ENCODE measurements at places on chromosomes 7 and 10.

GRCh38 chr10:30396698-30397097 lies 37.3 kb upstream of the MAP3K8 start:
- H3K4me3 ChIP-seq = no peak overlapping the region
- peaks cover 12% of the 10 kb centered on the region for H3K4me1 ChIP-seq
- DNase-seq = no peak
- no peak overlapping the region for H3K27ac ChIP-seq

- no peaks in the 10 kb centered on the region for H3K27me3 ChIP-seq
- no peaks in the 10 kb centered on the region for H3K36me3 ChIP-seq
- no peak overlapping the region for H3K4me3 ChIP-seq
- H3K27ac ChIP-seq = no peak overlapping the region
- DNase-seq = no peak
These were observed 263.4 kb downstream of the CDC14C start for GRCh38 chr7:49187543-49188268.

- H3K4me1 ChIP-seq = no peaks in the 10 kb centered on the region
- no peak for DNase-seq
- H3K36me3 ChIP-seq = no peaks in the 10 kb centered on the region
- H3K27me3 ChIP-seq = no peaks in the 10 kb centered on the region
These were observed 1040.2 kb upstream of the SORCS1 start for GRCh38 chr10:108204528-108205305.

DNA sequence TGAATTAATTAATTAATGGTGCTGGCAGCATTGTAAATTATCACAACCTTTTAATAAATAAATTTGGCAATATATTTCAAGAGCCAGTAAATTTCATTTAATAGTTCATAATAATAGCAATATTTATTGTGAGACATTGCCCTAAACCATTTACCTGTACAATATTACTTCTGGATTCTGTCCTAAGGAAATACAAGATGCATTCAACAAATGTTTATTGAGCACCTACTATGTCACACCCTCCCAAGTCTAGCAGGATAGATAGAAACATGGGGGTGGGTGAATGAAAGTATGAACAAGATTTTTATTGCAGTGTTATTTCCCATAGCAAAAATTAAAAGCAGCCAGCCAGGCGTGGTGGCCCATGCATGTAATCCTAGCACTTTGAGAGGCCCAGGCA lies 4.4 kb upstream of the HERC4 start:
- no peak overlapping the region for H3K4me3 ChIP-seq
- H3K27me3 ChIP-seq = no peaks in the 10 kb centered on the region
- no peak overlapping the region for H3K27ac ChIP-seq
- H3K4me1 ChIP-seq = no peaks in the 10 kb centered on the region
- no peak for DNase-seq

GRCh38 chr7:158102897-158103296 lies 484.7 kb downstream of the PTPRN2 start:
- H3K36me3 ChIP-seq = no peaks in the 10 kb centered on the region
- H3K27ac ChIP-seq = no peak overlapping the region
- no peak for DNase-seq
- no peak overlapping the region for H3K4me3 ChIP-seq

DNA sequence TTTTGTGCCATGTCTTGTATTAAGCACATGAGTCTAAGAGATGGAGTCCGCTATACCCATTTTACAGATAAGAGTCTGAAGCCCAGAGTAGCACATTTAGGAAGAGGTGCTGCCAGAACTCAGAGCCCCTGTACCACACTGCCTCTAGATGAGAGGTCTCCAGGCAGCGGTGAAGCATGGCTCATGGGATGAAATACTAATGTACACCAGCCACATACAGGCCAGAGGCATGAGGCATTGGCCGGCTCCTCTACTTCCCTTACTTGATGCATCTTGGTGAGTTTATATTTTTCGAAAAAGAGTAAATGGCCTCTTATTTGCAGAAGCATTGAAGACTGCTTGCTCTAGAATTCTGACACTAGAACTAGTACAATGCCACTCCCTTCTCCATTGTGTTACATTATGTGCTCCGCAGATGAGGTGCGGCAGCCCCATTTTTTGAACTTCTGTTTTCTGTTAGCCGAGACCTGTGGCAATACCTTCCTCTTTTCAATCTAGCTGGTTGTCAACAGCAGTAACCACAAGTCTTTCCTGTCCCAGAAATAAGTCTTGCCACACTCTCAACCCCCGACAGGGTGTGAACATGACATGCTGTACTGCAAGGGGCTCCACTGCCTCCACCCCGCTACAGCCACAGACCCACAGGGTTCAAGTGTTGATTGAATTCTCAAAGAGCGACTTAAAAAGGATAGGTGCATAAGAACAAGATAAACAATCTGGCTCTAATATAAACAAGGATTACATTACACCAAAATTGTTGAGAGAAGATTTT lies 145.3 kb downstream of the CELF2 start:
- H3K27ac ChIP-seq = no peak overlapping the region
- DNase-seq = peak; percentile 83
- peaks cover 38% of the 10 kb centered on the region for H3K4me1 ChIP-seq
- no peak overlapping the region for H3K4me3 ChIP-seq
- no peaks in the 10 kb centered on the region for H3K27me3 ChIP-seq
- peaks cover 57% of the 10 kb centered on the region for H3K36me3 ChIP-seq

DNA sequence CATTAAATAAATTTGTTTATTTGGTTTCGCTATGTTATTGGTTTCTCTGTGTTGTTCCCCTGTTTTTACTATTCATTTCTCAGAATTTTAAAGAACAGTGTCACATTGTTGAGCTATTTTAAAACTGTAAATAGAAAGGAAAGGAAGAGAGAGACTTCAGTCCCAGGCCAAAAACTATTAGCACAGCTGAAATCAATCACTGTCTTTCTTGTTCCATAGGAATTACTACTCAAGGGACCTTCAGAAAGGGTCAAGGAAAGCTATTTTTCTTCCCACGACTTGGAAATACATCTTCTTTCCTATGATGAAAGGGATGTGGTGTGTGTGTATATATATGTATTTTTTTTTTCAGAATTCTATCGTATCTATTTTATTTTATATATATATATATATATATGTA lies 29.0 kb upstream of the GNAT3 start:
- DNase-seq = no peak
- H3K27ac ChIP-seq = no peak overlapping the region
- H3K4me1 ChIP-seq = no peaks in the 10 kb centered on the region
- H3K27me3 ChIP-seq = no peaks in the 10 kb centered on the region

DNA sequence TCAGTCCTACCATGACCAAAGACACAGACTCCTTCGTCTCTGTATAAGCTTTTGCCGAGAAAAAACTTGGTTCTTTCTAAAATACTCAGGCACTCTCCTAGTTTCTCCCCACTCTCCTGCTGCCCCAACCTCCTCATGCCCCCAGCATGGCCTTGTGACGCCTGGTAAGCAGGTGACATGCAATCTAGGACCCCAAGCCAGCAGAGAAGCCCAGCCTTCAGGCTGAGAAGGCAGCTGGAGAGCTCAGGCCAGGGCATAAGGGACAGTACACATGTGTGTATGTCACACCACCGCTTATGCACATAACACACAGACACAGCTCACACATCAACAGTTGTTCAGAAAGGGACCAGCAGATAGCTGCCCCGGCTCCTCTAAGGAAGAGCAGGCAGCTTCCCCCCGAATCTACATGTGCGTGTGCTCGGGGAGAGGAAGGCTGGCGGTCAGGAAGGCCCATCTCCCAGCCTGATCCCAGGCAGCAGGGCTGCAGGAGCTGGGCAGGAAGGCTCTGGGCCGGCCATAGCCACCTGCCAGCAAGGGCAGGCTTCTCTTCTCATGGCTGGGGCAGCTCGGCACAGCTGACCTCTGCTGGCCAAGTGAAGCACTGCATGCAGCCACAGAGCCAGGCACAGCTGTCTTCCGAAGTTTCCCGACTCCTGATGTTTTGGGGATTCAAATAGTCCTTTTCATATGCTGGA lies 8.5 kb downstream of the DDX56 start:
- peaks cover 30% of the 10 kb centered on the region for H3K36me3 ChIP-seq
- peaks cover 13% of the 10 kb centered on the region for H3K4me1 ChIP-seq
- DNase-seq = peak; percentile 68
- H3K27me3 ChIP-seq = no peaks in the 10 kb centered on the region
- H3K27ac ChIP-seq = peak overlapping the region; percentile 32
- no peak overlapping the region for H3K4me3 ChIP-seq

GRCh38 chr10:58475322-58476277 lies 37.1 kb upstream of the BICC1 start:
- peaks cover 21% of the 10 kb centered on the region for H3K27me3 ChIP-seq
- no peak for DNase-seq
- no peaks in the 10 kb centered on the region for H3K36me3 ChIP-seq
- no peak overlapping the region for H3K27ac ChIP-seq

GRCh38 chr10:127470911-127471310 lies 78.2 kb upstream of the NPS start:
- H3K36me3 ChIP-seq = no peaks in the 10 kb centered on the region
- H3K27me3 ChIP-seq = peaks cover 11% of the 10 kb centered on the region
- no peak overlapping the region for H3K4me3 ChIP-seq
- DNase-seq = no peak
- no peaks in the 10 kb centered on the region for H3K4me1 ChIP-seq
- no peak overlapping the region for H3K27ac ChIP-seq

DNA sequence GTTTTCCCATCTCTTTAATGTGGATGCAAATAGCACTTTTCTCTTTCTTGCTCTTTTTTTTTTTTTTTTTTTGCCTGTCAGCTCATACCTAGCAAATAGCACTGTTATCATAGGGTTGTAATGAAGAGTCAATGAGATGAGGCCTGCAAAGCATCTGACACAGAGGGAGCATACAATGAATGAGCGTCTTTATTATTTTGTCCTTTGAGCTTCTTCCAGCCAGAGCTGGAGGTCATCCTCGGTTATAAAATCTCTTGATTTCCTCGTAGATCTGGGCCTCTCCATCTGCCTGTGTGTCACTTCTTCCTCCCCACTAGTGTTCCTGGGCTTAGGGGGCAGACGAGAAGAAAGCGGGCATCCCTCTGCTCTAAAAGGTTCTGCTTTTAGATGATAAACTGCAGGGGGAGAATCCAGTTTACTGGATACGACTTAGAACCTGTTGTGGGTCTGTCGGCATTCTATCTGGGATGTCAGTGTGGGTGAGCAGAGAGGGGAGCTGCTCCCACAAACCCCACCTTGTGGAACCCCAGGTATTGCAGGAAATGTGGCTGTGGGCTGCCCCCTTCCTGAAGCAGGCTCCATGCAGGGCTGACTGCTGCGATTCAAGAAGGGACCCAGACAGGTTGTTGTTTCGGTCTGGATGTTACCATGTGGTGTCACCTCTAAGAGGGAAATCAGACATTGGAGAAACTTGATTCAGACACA lies 135.8 kb upstream of the GPR26 start:
- no peak overlapping the region for H3K4me3 ChIP-seq
- no peaks in the 10 kb centered on the region for H3K36me3 ChIP-seq
- no peak overlapping the region for H3K27ac ChIP-seq
- peaks cover 42% of the 10 kb centered on the region for H3K27me3 ChIP-seq
- no peaks in the 10 kb centered on the region for H3K4me1 ChIP-seq
- no peak for DNase-seq

DNA sequence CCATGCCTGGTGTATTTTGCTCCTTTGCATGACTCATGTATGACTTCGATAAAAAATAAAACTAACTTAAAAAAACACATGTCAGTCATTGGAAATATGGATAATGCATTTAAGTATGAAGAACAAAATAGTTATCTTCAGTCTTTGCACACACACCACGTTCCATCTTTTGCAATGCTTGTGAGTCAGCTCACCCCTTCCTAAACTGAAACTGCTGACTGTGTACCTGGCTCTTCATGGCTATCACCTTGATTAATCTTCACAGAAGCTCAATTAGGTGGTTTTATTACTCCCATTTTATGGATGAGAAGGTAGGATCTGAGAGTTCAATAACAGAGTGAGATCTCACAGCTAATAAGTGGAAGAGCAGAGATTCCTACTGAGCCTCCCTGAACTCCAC lies 79.5 kb downstream of the CARD11 start:
- H3K27ac ChIP-seq = peak overlapping the region; percentile 89
- no peak overlapping the region for H3K4me3 ChIP-seq
- H3K27me3 ChIP-seq = no peaks in the 10 kb centered on the region
- peaks cover 11% of the 10 kb centered on the region for H3K36me3 ChIP-seq
- no peak for DNase-seq

DNA sequence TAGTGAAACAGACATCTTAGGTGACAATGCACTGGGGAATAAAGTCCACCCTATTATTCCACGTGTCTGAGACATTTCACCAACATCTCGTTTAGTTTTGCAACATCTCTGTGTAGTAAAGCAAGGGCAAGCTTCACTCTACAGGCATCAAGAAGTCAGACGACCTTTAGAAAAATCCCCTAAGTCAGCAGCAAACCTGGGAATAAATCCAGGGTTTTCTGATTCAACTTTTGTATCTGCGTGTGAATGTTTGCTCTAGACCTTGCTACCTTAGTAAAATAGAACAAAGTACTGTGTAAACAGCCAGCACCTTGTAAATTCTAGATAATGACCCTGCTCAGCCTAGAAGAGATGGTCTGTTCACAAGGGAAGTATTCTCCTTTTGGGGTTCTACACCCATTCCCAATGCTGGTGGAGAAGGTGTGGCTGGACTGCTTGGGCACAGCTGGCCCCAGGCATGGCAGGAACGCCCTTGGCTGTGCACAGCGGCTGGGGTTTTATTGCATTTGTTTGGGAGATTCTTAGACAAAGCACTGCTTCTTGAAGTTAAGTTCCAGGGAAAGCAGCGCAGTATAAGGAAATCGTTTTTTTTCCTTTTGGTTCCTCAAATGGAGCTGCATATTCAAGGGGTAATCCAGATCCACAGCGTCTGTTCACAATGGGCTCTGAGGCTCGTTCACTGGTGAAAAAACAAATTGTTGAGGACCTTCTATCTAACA lies 38.3 kb upstream of the GALNTL5 start:
- no peak overlapping the region for H3K4me3 ChIP-seq
- H3K36me3 ChIP-seq = no peaks in the 10 kb centered on the region
- no peaks in the 10 kb centered on the region for H3K4me1 ChIP-seq
- DNase-seq = no peak
- peaks cover 33% of the 10 kb centered on the region for H3K27me3 ChIP-seq

- no peak overlapping the region for H3K4me3 ChIP-seq
- no peaks in the 10 kb centered on the region for H3K4me1 ChIP-seq
- H3K27me3 ChIP-seq = no peaks in the 10 kb centered on the region
- H3K36me3 ChIP-seq = no peaks in the 10 kb centered on the region
These were observed 289.4 kb upstream of the IGFBP3 start for GRCh38 chr7:46210467-46210866.
